Dermis microvascular lymphatic vessel endothelial cell (primary cell): ENCODE measurements at places on chromosomes 3 and 15. TPM values are rescaled to one million over a fixed set of nuclear protein-coding genes. Genes with fewer than 3 reads are reported as not detected.

CATSPER2 gene
- total RNA-seq, result 0.13 and 0.63 TPM in 2 replicates

CCDC80 gene
- 9.7 and 13.0 TPM in 2 replicates for total RNA-seq

TMIE gene
- total RNA-seq, result under 0.01 TPM in 1 of 2 replicates, not detected in the other

SLC22A13 gene
- total RNA-seq, result under 0.01 TPM in 2 replicates

CASR gene
- not detected in 2 replicates for total RNA-seq

WDR76 gene
- 6.6 and 10.5 TPM in 2 replicates for total RNA-seq

CNTN4 gene
- 0.25 TPM in 1 of 2 replicates, not detected in the other for total RNA-seq

RPUSD3 gene
- total RNA-seq, result 16.7 and 22.6 TPM in 2 replicates

GABRB3 gene
- 0.13 TPM in 2 replicates for total RNA-seq

MKRN2OS gene
- total RNA-seq, result not detected in 2 replicates

DOCK3 gene
- under 0.01 TPM in 1 of 2 replicates, not detected in the other for total RNA-seq

HRG gene
- not detected in 2 replicates for total RNA-seq

ALPK3 gene
- total RNA-seq, result 19.5 and 52.6 TPM in 2 replicates

MME gene
- total RNA-seq, result 1.3 and 2.3 TPM in 2 replicates

GPR149 gene
- not detected in 2 replicates for total RNA-seq

AGBL1 gene
- total RNA-seq, result not detected in 2 replicates

DNA sequence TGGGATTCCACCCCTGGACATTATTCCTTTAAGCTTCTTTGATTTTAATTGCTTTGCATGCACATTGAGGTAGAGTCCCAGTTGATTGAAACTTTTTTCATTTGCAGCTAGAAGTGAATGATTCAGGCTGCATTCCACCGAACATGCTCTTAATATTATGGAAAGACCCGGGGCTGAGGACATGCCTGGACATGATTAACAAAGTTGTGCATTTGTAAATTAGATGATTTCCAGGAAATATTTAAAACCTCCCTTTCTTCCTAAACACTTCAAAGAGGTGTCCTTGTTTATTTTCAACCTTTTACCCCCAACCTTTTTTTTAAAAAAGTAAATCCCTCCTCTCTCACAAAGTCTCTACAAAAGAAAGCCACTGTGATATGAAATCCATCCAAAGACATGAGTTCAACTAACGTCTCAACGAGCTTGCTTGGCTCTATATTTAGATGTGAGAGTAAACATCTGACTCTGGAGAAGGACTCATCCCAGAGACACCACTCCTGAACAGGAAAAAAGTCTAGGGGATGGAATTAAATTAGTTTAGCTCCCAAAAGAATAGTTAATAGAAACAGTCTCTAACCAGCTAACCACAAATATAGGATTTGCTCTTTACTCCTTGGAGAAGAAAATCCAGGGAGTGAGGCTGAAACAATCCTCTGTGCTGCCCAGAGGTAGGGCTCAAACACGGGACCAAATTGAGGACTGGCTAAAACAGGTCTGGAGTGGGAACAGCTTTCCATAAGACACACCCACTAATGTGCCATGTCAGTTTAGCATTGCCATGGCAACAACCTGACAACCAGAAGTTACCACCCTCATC, 83.1 kb downstream of the XXYLT1 start:
- DNase-seq, result no peak

GRCh38 chr15:80208758-80209734, 43.0 kb downstream of the CTXND1 start:
- no peak for DNase-seq

GRCh38 chr3:8317661-8318649, 183.7 kb upstream of the LMCD1 start:
- no peak for DNase-seq

GRCh38 chr3:135623558-135623957, 342.0 kb upstream of the PPP2R3A start:
- DNase-seq, result no peak

- DNase-seq, result peak; percentile 71
Observed at GRCh38 chr3:111338059-111338698, 203.8 kb upstream of the CD96 start.

DNA sequence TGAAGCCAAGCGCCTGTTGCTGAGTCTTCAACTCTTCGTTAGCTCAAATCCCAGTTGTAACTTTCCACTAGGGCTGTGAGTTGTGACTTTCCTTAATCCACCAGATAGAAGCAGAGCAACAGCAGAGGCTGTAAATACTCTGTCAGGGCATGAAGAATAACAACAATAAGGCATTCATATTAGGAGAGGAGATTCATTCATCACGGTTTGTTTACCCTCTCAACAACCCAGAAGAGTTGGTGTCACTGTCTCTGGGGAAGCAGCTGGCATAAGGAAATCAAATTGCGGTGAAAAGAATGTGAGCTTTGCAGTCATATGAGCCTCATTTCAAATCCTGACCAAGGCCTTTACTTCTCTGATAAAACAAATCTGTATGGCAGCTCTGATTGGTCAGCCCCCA, 184.8 kb downstream of the SHQ1 start:
- DNase-seq, result no peak

GRCh38 chr15:86830304-86830703, 750.6 kb downstream of the AGBL1 start:
- no peak for DNase-seq

GRCh38 chr3:23399221-23399620, 196.1 kb downstream of the UBE2E2 start:
- DNase-seq, result no peak

DNA sequence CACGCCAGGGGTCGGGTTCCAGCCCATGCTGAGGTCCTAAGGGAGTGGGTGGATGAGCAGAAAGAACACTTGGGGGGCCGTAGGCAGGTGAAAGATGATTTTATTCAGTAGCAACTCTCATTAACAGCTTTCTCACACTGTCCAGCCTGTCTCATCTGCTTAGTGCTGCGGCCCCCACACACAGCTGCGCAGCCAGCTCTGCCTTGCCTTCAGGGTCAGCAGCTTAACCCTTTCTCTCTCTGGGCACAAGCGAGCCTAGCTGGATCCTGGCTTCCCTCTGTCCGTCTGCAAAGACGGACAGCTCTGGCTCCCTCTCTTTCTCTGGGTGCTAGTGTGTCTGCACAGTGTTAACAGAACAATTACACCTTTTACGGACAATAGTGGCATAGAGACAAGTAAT, 21.3 kb downstream of the NPAP1 start:
- DNase-seq, result no peak

- DNase-seq, result no peak
Observed at GRCh38 chr3:4401441-4401840, 65.6 kb downstream of the SUMF1 start.

GRCh38 chr15:38885471-38885952, 320.9 kb upstream of the RASGRP1 start:
- DNase-seq, result no peak

GRCh38 chr3:187748050-187748481, 2.8 kb upstream of the BCL6 start:
- DNase-seq, result peak; percentile 82

DNA sequence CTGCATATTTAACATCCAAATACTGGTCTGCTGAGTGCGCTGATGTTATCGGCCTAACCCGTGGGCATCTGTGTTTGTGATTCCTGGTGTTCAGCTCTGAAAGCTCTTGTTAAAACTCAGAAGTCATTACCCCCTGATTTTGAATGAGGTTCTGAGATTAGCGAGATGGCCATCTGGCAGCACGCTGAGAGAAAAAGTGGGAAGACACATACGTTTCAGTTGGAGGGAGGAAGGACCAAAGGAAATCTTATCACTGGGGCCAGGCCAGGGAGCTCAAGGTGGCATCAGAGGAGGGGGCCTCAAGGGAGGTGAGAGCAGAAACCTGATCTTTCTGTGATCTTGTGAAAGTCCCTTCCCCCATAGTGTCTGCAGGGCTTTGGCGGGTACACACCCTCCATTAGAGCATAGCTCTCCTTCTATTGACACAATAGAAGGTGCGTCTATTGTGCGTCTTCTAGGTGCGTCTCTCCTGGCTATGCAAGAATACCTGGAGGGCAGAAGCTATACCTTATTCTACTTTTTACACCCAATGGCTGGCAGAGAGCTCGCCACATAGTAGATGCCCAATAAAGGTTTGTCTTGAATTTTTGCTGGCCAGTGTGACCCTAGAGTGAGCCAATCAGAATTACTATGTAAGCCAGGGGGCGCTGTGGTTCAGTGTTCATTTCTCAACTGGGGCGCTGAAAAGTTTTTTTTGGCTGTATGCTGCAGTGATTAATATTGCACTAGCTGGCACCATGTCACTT, 182.4 kb downstream of the SHQ1 start:
- DNase-seq, result peak; percentile 54

DNA sequence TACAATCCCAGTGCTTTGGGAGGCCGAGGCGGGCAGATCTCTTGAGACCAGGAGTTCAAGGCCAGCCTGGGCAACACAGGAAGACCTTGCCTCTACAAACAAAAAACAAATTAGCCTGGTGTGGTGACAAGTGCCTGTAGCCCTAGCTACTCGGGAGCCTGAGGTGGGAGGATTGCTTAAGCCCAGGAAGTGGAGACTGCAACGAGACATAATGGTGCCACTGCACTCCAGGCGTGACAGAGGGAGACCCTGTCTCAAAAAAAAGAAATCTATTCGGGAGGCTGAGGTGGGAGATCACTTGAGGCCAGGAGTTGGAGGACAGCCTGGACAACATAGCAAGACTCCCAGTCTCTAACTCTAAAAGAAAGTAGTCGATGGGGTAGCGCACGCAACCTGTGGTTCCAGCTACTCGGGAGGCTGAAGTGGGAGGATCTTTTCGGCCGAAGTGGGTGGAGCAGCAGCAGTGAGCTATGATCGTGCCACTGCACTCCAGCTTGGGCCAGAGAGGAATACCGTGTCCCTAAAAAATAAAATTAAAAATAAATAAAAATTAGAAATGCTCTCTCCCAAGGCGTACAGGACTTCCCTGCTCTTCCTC, 775 bp downstream of the C3orf33 start:
- DNase-seq, result no peak

GRCh38 chr15:33190539-33190938, 4.0 kb downstream of the FMN1 start:
- no peak for DNase-seq

GRCh38 chr3:14200841-14201240, 22.2 kb downstream of the LSM3 start:
- DNase-seq, result no peak

DNA sequence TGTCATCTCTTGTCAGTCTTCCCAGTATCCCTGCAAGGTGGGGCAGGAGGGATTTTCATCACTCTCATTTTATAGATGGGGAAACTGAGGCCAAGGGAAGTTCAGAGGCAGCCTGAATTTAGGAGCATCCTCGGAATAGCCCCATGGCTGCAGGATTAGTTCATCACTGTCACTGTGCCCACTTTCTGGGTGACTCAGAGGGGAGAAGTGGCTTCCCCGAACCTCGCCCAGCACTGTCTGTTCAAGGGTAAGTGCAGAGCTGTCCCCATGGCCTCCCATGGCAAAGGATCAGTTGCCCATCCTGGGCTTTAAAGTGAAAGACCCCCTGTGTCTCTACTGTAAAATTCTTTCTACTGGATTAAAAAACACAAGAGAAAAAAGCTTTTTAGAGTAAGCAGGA, 60.0 kb upstream of the SEC13 start:
- no peak for DNase-seq

- DNase-seq, result no peak
Observed at GRCh38 chr15:83904107-83905040, 250.5 kb downstream of the ADAMTSL3 start.

DNA sequence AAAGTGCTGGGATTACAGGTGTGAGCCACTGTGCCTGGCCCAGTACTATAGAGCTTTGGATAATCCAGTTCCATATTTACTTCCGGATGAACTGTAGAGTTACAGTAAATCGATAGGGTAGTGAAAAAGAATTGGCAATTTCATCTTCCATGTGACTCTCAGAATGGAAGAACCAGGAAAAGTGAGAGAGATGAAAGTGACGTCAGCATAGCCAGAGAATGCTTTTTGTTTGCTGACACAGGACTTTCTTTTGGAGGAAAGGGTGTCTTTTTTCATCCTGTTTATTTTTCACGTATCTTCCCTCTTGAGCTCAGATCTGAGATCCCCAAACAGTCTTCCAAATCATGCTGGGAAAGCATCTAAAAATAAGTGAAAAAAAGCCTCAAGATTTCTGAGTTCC, 91.2 kb upstream of the KCNAB1 start:
- DNase-seq, result no peak

DNA sequence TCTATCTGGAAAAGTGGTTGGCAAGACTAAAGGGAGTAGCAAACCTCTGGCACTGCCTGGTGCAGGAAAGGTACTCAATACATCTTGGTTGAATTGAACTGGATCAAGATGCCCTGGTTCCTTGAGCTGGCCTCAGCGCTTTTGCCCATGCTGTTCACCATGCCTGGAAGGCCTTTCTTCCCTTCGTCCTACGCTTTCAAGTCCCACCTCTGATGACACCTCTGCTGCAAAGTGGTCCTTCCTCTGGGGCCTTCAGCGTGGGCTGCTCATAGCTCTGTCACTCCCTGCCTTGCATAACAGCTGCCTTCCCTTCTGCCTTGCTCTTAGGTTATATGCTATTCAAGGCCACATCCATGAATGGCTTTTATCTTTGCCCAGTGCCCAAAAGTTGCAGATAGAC, 23.0 kb downstream of the ITGA11 start:
- no peak for DNase-seq

DNA sequence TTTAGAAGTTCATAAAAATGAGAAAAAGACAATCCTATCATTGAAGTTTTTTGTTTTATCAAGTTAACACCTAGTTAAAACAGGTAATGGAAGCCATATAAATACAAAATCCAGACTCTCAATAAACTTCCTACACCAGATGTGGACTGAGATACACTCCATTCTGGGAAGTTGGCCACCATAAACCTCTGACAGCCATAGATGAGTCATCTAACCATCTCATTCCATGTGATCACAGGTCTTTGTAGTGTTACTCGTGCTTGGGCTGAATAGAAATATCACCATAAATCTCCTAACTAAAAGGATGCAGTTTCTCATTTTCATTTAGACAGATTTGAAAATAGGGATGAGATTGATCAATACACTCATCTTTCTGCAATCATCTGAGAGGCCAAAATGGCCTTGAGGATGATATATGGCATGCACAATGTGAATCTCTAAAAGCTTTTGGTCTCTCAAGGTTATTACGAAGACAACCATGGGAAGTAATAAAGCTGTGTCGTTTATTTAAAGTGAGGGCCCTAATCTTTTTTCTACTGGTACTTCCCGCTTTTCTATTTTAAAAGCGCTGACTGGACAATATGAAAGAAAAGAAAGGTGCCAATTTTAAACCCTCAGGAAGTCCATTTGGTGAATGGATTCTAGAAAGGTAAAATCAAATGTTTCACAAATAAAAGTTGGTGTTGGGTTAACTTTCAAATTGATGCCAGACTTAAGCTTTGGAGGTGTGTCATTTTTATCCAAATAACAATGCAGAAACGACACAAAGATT, 155.5 kb downstream of the POLR2M start:
- peak; percentile 93 for DNase-seq

- no peak for DNase-seq
Observed at GRCh38 chr3:152097770-152098169, 171.0 kb upstream of the MBNL1 start.
